GM04503 (cell line): ENCODE measurements at places on chromosomes 2 and 18.

DNA sequence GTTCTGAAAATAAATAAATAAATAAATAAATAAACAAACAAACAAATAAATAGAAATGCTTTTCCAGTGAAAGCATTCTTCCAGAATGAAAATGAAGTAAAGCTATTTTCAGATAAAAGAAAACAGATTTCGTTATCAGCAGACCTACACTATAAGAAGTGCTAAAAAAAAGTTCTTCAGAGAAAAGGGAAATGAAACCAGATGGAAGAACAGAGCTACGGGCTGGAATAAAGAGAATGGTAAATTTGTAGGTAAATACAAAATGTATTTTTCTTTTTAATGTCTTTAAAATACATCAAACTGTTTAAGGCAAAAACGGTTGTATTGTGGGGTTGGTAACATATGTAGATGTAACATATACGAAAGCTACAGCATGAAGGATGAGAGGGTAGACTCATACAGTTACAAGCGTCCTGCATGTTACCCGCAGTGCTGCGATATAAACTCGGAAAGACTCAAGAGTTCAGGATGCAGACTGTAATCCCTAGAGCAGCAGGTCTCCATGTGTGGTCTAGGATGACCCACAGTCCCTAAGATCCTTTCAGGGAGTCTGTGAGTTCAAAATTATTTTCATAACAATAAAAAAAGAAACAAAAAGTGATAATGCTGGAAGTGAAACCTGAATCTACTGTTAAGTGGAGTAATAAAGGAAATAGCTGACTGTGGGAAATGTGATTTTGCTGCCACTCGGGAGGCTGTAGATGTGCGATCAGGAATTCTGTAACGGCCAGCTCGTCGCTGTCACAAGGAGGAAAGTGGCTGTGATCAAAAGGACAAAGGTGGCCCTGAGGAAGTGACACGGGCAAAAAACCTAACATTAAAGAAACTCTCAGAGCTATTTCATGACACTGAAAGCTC is 5.3 kb upstream of the RAB12 start:
- DNase-seq: no peak

GRCh38 chr2:44852594-44852993 is 88.9 kb upstream of the SIX3 start:
- no peak for DNase-seq

GRCh38 chr2:144607891-144608521 is 88.1 kb upstream of the ZEB2 start:
- DNase-seq: no peak

DNA sequence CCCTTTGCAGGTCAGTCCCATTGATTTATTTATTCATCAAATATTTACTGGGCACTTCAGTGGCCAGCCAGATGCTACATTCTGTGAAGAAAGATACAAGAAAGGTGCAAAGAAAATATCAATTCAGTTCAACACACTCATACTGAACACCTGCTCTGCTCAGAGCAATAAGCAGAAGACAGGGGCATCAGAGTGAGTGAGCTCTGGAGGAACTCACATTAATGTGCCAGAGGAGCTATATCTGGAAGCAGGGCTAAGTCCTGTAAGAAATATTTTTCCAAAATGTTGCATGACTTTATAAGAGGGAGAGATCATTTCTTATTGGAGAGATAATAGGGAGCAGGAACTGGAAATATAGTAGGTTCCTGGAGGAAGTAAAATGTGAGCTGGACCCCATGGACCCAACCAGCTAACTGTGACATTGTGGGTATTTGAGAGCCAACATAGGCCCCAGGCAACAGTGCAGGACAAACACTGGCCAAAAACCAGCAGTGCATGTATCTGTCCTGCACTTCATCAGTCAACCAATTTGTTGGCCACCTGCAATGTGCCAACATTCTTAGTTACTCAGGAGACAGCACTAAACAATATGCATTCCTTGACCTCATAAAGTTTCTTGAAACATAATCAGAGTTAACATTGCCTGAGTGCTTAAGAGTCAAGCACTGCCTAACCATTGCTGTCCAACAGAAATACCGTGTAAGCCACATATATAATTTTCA is 102.7 kb upstream of the PTPRM start:
- no peak for DNase-seq

DNA sequence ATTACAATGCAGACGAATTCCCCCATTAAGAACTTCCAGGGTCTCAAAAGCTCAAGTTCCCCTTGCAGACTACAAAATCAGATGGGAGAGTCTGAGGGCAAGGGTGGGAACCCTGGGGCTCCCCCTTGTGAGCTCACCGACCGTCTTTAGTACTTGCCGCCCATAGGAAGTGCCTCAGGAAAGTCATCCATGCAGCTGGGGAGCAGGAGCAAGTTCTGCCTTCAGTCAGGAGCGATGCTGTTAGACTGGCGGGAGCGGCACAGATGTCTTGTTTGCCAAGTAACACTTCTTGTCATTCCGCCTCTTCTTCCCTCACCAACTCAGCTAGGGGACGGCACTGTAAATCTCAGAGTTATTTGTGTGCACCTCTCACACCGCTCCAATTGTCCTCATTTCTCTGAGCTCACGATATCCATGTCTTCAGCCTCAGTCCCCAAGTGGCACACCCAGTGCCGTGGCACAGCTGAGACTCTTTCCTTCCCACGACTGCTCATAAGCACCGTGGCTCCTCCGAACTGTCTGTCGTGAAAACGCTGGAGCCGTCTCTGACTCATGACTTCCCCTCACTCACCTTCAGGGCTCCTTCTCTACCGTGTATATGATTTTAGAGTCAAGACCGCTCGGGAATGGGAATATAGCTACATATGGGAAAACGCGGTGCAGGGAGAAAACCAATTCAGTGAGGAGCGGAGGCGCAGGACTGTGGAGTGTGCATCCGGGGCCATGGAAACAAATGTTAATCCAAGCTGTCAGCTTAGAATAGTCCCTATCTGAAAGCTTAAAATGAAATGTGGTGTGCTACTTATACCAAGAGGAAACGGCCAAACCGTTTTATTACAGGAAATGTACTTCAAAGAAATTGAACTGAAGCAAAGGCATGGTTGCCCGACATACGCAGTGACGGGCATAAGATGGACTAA is 34.0 kb downstream of the UXS1 start:
- no peak for DNase-seq

- DNase-seq: no peak
Measured at GRCh38 chr2:68463287-68463877, 3.7 kb downstream of the FBXO48 start.

GRCh38 chr2:197339016-197339415 is 28.4 kb upstream of the ANKRD44 start:
- DNase-seq: no peak

GRCh38 chr2:39608263-39608575 is 57.5 kb upstream of the TMEM178A start:
- no peak for DNase-seq

GRCh38 chr2:170087413-170087793 is 90.5 kb upstream of the MYO3B start:
- no peak for DNase-seq

DNA sequence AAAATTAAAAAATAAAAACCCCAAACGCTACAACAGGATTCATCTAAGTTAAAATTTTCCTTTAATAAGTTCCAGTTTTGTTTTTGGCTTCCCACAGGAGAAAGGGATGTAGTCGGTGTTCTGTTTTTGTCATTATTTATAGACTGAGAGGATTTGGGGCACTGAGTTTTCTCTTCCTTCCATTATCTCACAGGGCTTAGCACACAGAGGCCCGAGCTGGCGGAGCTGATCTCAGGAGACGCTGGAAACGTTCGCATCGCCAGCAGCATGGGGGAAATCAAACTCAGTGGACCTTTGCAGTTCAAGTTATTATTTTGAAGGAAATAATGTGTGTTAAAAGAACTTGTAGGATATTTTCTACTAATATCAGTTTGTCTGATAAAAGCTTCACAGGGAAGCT is 669.7 kb upstream of the SALL3 start:
- no peak for DNase-seq

GRCh38 chr2:43701111-43701510 is 24.9 kb upstream of the C1GALT1C1L start:
- no peak for DNase-seq

DNA sequence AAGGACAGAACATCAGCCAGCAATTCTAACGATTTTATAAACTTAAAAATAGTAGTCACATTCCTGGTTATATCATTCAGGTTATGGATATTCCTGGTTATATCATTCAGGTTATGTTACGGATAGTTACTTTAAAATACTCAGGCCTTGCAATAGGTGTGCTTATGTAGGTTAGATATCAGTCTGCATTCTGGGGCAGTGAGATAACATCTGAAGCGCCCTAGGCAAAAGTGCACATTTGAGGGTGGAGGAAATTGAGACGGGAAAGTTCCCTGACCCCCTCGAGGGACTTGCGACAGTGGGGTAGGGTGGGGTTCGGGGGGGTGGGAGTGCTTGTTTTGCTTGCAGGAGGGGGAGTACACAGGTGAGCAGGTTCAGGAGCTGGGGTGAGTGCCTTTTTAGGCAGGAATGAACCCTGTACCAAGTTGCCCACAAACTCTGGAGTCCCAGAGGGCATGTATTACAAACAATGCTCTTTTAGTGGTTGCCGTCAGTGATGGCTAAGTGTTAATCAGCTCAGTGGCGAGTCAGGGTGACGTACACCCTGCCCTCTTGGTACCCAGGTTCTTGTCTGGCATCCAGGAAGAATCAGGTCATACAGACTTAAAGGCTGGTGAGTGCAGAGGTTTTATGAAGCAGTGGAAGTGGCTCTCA is 31.8 kb downstream of the CREG2 start:
- DNase-seq: no peak

GRCh38 chr2:64924170-64924934 is 64.8 kb upstream of the SLC1A4 start:
- DNase-seq: no peak

GRCh38 chr2:219221957-219222518 is 3.3 kb upstream of the ABCB6 start:
- no peak for DNase-seq
